ENCODE measurements at places on chromosomes 1 and 21. TPM values are rescaled to one million over a fixed set of nuclear protein-coding genes. Genes with fewer than 3 reads are reported as not detected.

Gene PKLR
- not detected for total RNA-seq

Gene AIDA
- 93.1 TPM for total RNA-seq

DNA sequence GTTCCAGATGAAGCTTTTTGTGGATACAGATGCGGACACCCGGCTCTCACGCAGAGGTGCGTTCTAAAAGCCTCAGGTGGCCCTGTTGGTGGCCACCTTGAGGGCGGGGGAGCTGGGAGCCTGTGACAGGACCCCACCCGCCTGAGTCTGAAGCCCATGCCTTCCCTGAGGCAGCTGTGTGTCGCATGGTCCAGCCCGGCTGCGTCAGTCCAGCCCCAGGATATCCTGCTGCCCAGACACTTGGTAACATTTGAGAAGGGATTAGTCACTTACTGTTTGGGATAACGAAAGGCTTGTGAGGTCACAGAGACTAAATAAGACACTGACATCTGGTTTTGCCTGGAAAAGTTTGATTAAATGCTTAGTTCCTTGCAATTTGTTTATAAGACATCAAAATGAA, 68.9 kb downstream of the UCK2 start:
- no peak for DNase-seq

GRCh38 chr1:27099587-27100334, 55.2 kb downstream of the SLC9A1 start:
- no peak for DNase-seq

- DNase-seq: no peak
Observed at GRCh38 chr1:63891060-63891690, 117.4 kb downstream of the ROR1 start.

GRCh38 chr1:193190096-193190744, 3.8 kb upstream of the B3GALT2 start:
- DNase-seq: no peak

DNA sequence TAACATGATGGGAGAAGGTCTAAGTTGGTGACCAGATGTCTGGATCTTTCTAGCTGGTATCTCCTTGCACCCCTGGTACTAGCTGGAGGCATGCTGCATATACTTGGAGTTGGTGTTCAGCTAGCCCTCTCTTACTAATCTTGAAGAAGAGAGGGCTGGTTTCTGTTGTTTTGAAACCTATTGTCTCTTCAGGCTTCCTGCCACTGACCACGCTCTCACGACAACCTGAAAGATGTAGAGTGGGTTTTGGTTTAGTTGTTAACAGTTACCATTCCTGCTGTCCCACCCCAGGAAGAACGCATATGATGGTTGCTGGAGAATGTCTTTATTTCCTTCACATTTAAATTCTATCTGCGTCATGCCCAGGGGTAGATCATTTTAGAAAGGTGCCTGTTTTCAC, 3.6 kb downstream of the MAN1C1 start:
- no peak for DNase-seq

- no peak for DNase-seq
Observed at GRCh38 chr1:233497679-233498078, 116.2 kb upstream of the KCNK1 start.

Data from urinary bladder (tissue), 4 donors.